Activated CD8-positive, alpha-beta memory T cell treated with anti-CD3 and anti-CD28 coated beads for 1 hour (primary cell): ENCODE measurements at places on chromosomes 12 and 14.

DNA sequence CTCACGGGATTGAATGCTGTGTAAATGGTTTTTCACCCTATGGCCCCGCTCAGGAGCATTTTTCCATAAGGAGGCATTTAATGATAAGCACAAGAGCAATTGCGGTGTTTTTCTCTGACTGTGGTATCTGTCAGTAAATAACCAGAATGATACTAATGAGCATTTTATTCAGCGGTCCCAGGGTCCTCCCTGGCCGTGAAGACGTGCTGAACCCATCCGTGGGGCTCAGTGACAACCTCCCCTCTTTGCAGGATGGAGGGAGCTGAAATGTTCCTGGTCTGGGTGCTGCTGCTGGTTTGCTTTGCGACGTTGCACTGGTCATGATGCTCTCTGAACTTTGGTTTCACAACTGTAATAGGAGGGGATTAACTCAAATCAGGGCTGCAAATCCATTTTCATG is 625.6 kb downstream of the AACS start:
- DNase-seq = no peak

GRCh38 chr12:15733136-15733535 is 56.1 kb downstream of the EPS8 start:
- no peak for DNase-seq

GRCh38 chr14:32941668-32942065 is 3.0 kb downstream of the NPAS3 start:
- DNase-seq = no peak

DNA sequence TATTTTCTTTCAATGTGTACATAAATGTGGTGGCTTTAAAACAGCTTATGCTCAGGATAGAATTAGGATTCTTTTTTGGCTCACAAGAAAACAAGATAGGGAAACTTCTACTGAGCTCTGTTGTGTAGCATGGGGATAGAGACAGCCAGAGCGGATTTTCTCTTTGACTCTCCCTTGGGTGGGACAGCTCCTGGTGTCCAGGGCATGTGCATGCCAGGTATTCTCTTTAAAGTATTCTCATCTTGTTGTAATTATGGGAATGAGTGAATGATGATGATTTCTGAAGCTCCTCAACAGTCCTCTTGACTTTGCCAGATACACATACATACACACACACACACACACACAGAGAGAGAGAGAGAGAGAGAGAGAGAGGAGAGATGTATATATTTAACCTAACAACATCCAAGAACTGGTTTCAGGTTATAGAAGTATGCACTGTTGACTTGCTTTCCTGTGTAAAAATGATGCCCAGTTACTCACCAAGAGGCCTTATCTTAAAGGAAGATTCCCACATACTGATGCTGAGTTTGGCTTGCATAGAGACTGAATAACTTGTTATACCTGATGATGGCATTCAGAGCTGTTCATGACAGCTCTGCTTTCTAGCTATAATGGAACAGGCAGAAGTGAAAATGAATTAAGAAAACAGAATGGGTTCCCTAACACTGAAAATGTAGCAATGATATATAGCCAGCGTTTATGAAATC is 387.5 kb downstream of the EGLN3 start:
- no peak for DNase-seq

DNA sequence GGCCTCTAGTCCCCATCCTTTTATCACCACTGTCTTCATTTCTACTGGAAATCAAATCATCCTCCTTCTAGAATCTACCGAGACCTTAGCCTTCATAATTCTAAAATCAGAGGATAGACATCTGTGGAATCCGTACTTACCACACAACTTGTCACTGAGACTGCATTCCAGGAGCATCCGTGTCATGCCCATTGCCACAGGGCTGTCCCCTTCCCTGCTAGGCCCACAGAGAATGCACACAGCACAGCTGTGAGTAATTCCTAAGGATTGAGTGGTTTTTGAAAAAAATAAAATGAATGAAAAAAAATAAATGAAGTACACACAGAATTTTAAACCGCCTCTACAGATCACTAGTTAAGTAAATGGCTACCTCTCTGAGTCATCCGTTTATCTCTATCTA is 21.0 kb upstream of the MAGOHB start:
- DNase-seq = no peak

GRCh38 chr12:125069616-125070015 is 4.4 kb downstream of the AACS start:
- DNase-seq = no peak

DNA sequence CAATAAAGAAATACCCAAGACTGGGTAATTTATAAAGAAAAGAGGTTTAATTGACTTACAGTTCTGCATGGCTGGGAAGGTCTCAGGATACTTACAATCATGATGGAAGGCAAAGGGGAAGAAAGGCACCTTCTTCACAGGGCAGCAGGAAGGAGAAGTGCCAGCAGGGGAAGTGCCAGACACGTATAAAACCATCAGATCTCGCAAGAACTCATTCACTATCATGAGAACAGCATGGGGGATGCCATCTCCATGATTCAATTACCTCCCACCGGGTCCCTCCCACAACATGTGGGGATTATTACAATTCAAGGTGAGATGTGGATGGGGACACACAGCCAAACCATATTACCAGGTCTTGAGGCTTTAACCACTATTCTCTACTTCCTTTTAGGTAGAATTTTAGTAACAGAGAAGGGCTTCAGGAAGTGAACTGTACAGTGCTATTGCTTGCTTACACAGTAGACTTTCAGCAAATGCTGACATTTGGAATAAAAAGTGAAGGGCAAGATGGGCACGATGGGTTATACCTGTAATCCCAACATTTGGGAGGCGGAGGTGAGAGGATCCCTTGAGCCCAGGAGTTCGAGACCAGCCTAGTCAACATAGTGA is 40.8 kb upstream of the OR4E1 start:
- no peak for DNase-seq

DNA sequence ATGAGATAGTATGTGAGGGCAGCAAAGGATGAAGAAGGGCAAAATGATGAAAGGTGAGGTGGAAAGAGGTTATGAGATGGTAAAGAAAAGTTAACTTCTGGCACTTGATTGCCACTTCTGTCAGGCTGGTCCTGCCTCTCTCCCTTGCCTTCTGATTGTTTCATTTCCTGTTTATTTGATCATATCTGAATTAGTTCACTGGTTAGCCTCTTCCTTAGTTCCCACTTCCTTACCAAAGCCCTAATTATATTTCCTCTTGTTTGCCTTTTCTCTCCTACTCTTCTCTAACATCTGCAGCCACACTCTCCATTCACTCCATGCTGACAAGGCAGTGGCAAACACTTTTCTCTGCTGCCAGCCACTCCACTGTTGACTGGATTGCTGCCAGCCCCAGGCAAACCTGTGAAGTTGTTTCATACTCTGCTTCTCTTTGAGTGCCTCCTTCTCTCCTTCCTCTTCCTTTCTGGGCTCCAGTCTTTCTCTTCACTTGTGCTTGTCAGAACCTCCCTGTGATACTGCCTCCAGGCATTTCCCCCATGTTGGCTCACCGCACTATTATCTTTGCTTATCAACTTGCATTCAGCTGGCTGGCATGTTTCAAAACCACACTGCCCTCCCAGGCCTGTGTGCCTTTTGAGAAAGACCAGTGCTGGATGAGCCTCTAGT is 8.1 kb downstream of the PNP start:
- DNase-seq = no peak

- DNase-seq = no peak
These were observed 5.3 kb downstream of the DNAI7 start for GRCh38 chr12:25189656-25190055.
